ENCODE measurements at places on chromosomes 4 and X.
A peak's percentile ranks its signal among the peaks of the same experiment; 100 is the strongest.

DNA sequence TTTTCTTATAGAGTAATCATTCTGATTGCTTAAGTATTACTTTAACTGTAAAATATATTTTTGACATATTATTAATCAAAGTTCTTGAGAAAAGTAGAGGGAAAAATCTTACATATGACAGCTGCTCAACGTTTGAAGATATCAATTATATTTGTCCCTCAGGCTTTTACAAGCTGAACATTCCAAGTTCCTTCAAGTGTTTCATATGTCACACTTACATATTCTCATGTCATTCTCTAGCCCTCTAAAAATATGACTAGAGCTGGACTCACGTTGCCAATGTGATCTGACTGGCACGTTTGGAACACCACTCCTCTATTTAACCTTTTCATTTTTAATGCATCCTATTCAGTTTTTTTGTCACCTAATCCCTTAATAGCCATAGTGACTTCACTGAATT, 492.9 kb downstream of the PCDH18 start:
- no peak for DNase-seq

DNA sequence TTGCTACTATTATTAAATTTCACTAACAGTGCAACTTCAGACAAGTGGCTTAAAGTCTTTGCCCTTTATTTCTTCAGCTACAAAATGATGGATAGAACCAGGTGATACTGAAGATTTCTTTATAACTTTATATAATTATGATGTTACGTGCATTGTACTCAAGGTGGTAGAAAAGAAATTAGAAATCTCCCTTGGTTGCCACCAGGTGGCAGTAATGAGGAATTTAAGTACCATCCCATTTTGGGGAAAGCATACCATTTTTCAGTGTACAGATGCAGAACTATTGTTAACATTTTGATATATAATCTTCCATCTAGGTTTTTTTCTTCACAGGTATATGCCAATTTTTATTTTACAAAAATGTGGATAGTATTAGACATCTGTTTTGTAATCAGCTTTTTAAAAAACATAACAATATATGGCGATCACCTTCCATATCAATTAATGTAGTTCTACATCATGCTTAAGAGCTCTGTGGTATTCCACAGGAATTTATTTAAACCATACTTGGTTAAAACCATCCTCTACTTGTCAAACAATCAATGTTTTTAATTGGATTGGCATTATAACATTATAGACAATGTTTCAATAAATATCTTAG, 37.7 kb upstream of the RAB33B start:
- DNase-seq = peak; percentile 20

DNA sequence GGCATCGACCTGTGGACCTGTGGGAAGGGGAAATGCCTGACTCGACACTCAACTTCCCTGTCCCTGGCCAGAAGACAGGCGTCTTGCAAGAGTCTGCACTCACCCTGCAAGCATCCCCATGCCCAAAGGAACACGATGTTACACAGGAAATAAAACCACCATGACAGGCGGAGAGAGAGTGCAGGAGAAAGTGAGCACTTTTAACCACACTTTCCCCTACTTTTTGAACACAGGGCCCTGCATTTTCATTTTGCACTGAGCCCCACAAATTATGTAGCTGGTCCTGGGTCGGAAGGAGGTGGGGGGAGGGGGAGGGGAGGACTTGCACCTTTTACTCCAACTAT, 13.8 kb upstream of the MAN2B2 start:
- DNase-seq = no peak

DNA sequence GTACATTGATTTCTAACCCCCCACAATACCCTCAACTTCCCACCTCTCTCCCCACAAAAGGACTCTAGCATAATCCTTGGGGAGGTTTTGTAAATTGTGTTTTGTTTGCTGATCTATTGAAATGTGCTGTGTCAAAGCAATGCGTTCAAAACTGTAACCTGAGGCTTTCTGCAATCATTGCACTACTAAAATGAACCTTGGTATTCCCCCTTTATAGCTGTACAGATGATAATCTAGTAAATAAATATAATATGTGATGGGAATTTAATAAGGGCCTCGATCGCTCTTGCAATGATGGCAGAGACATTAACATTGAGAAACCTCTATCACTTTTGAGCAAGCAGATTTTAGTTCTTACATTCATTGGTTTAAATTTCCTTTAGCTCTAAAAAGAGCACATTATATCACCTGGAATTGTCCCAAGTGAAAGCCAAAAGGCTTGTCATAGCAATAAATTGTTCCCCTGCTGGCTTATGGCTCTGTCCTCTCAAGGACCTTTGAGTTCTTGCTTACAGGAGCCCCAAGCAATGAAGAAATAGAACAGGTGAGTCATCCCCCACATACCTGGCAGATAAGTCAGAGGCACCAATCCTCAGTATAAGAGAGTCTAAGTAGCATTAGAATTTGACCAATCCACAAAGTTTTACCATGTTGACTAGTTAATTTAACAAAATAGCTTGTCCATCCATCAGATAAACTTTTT, 18.4 kb upstream of the ACE2 start:
- no peak for DNase-seq

GRCh38 chr4:106495476-106495875, 126.9 kb upstream of the GIMD1 start:
- no peak for DNase-seq

DNA sequence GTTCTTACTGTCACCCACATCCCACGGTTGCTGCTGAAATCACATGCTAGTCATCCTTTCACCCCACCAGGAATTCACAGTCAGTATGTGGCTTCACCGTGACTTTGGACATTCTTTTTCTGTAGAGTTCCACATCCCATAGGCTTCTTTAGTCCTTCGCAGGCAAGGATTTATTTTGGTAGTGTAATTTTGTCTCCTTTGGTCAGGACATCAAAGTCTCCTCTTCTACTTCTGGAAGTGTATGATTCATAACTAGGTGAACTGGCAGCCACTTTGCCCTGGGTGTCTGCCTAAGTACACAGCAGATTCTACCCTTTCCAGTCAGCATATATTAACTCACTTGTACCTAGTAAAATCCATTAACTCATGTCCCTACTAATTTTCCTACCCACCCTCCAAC, 38.3 kb upstream of the MMAA start:
- no peak for DNase-seq

DNA sequence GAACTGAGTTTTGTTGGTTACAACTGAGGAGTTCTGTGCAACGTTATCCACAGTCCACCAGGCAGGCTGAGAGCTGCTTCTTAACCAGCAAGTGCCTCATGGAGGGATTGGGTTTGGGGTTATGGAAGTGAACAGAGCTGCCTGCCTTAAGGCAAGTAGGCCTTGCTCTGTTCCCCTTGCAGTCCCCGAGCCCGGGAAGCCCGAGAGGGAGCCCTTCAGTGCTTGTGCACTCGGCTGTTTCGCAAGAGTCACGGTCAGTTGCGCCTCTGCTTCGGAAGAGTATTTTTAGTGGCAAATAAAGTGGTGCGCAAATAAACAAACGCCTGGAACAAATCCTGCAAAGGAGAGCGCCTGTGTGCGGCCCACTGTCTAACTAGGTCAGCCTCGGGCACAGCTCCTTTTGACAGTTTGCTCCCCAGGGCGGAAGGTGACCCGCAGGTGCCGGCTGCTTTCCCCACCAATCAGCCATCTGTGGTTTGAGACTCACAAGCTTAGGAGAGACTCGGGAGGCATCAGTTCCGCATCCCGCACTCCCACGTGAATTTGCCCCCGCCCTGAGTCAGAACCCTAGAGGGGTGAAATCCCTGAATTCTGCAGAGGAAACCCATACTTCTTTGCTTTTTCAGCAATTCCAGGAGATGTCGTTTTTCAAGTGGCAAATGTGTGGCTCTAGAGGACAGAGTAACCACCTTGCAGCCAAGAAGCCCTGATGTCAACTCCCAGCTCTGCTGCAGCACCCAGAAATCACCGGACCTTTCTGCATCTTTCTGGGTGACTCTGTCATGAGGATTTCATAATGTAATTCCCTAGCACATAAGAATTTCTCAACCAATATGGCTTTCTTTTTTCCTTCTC, 56.8 kb downstream of the LGI2 start:
- DNase-seq = peak; percentile 71

DNA sequence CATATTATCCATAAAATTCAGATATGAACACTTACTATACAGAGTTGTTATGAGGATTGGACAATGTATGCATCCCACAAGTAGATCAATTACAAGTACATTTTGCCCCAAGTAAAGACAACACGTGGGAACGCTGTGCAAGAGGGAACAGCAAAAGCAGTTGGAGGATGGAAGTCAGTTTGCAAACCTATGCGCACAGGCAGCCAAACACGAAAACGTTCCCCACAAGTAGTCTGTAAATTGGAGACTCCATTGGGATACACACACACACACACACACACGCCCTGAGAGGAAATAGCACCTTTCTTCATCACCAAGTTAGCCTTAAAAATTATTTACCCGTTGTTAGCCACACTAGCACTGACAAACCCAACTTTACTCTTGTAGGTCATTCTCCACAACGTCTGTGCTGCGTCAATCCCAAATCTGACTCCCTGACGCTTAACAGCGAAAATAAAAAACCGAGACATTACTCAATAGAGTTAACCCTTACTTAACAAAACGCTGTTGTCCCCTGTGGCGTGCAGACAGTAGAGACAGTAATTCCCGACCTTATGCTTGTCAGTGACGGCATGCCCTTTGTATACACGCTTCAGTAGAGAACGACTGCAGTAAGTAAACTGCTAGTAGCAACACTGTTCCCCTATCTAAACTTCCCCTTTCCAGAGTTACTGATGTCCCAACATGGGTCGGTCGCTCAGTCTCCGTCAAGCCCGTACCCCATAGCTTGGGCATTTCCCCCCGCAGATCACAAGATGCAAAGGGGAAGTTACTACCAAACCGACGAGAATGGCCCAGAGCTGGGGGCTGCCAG, 730 bp downstream of the MANBA start:
- no peak for DNase-seq

- DNase-seq = no peak
These were observed 45.5 kb upstream of the PHEX start for GRCh38 chrX:21986596-21986995.

GRCh38 chr4:162406637-162407365, 243.0 kb upstream of the FSTL5 start:
- no peak for DNase-seq

DNA sequence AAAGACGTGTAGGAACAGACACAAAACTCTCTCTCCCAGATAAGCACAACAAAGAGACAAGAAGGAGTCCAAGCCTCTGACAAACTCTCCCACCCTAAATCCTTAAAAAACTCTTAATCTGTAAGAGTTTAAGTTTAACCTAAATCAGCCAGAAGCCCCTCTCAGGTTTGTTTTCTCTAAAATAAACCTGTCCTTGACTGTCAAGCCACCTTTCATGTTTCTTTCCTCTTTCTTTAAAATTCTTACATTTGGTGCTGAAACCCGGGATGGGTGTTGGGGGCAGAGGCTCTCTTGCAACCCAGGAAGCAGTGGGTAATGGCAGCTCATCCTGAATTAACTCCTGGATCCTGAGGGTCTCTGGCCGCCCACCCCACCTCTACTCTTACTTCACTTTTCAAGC, 107.8 kb upstream of the TENT5D start:
- DNase-seq = no peak

DNA sequence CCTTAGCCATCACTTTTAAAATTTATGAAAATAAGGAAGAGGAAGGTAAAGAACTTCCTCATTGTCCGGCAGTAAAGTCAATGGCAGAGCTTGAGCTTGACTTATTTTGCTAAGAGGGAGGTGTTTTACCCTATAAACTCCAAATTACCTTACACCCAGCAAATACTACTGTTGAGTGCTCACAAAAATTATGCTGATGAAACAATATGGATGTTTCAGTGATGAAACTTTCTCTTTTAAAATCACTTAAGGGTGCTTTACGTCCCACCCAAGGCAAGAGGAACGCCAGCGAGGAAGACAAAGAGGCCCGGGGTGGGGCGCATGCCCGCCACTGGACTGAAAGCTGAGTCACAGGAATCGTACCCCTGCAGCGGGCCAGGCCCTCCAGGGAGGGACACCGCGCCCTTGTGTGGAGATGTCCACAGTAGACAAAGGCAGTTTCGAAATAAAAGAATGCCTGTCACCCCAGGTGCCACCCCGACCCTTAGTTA, 560 bp upstream of the TMSB4X start:
- DNase-seq = no peak

DNA sequence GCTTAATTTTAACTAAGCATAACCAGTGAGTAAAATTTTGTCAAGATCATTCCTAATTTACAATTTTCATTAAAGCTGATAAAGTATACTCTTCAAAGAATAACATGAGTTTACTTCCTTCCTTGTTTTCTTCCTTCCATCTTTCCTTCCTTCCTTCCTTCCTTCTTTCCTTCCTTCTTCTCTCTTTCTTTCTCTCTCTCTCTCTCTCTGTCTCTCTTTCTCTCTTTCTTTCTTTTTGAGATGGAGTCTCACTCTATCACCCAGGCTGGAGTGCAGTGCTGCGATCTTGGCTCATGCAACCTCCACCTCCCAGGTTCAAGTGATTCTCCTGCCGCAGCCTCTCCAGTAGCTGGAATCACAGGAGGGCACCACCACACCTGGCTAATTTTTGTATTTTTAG, 42.7 kb upstream of the PTPN13 start:
- DNase-seq = no peak

DNA sequence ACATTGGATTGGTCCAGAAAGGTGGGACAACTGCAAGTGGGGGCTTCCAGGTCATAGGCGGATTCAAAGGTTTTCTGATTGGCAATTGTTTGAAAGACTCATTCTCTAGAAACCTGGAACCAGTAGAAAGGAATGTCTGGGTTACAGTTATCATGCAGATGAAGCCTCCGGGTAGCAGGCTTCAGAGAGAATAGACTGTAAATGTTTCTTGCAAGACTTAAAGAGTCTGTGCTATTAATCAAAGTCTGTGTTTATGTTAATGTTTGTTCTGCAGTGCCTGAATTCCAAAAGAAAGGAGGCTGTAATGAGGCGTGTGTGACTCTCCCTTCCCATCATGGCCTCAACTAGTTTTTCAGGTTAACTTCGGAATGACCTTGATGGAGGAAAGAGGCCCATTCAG, 43.9 kb upstream of the GC start:
- no peak for DNase-seq

- no peak for DNase-seq
These were observed 205.6 kb upstream of the TAPT1 start for GRCh38 chr4:16431866-16432265.

DNA sequence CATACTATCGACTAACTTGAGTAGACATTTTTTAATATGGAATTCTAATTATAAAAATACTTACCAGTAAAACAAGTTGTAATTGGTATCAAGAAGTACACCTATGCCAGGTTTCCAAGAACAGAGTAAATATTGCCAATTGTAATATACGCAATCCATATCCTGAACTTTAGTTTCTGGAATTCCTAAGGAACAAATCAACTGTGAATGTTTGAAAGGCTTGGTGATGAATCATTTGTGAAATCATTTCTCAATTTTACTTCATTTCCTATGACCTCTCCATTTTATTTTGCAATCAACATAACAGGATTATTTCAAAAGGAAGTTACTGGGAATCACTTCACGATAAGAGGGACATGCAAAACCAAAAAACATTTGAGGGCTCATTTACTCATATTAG, 3.7 kb downstream of the IL13RA2 start:
- DNase-seq = no peak

- DNase-seq = peak; percentile 1
These were observed 252.4 kb downstream of the SPOCK3 start for GRCh38 chr4:166981847-166982246.
